ENCODE measurements at places on chromosomes 5 and 9.

- DNase-seq = no peak
Measured at GRCh38 chr5:64298586-64298985, 132.9 kb downstream of the RNF180 start.

DNA sequence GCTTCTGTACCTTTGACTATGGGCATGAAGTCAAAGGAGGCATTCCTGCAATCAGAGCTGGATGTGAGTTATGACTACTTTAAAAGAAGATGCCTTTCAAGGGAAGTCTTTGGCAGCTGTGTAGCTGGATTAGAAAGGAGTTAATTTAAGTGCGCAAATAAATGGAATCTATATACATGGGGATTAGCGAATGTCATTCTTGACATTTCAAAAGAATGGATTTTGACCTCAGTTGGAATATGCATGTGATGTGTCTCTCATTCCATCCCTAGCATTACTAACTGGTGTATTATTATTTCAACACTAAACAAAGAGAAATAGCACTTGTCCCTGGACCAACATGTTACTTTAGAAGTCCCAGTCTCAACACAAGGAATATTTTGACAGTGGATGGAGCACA, 359.6 kb upstream of the SLC24A2 start:
- DNase-seq = no peak

- DNase-seq = no peak
Measured at GRCh38 chr9:96818533-96818932, 35.8 kb downstream of the ZNF782 start.

DNA sequence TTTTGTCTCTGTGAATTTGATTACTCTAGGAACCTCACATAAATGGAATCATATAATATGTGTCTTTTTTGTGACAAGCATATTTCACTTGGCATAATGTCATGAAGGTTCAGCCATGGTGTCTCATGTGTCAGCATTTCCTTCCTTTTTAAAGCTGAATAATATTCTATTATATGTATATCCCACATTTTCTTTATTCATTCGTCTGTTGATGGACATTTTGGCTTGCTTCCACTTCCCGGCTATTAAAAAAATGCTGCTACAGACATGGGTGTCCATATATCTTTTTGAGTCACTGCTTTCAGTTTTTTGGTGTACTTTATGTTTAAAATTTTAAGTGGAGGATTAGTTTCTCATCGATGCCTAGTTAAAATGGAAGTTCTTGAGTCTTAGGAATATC, 59.8 kb upstream of the C5orf63 start:
- no peak for DNase-seq

GRCh38 chr5:136374003-136374402, 8.7 kb upstream of the TRPC7 start:
- no peak for DNase-seq

DNA sequence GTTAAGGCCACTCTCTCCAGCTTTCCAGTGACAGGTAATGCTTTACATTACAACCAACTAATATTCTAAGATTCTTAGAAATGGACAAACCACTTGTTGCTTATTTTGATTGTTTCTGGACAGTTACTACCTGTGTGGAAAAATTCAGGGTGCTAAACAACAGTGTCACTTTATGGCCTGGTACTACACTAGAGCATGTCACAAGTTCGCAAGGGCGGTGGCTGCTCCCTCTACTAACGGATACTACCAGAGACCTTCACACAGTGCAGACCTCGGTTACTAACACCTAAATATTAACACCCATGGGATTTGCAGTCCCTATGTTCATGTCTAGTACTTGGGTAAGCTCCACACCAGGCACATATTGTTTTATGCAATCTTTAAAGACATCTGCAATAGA, 13.4 kb downstream of the HMGXB3 start:
- DNase-seq = no peak

GRCh38 chr5:14114615-14115251, 28.4 kb upstream of the TRIO start:
- no peak for DNase-seq

- no peak for DNase-seq
Measured at GRCh38 chr5:50576686-50577256, 89.7 kb upstream of the PARP8 start.

DNA sequence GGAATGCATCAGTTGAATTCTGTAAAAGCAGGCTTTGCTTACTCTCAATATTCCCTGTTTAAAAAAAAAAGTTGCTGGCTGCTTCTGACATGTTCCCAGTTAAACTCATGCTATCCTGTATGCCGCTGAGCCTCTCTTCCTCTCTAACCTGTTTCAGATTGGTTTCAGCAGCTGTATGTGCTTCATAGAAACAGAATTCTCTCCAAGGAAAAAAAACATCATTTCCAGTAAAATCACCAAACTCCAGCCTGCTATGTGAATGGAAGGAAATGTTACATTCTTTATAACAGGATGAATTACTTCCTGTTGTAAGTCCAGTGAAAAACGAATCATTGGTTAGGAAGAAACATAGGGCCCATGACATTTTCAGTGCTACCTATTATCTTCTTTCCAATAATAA, 25.7 kb upstream of the KCNV2 start:
- no peak for DNase-seq

DNA sequence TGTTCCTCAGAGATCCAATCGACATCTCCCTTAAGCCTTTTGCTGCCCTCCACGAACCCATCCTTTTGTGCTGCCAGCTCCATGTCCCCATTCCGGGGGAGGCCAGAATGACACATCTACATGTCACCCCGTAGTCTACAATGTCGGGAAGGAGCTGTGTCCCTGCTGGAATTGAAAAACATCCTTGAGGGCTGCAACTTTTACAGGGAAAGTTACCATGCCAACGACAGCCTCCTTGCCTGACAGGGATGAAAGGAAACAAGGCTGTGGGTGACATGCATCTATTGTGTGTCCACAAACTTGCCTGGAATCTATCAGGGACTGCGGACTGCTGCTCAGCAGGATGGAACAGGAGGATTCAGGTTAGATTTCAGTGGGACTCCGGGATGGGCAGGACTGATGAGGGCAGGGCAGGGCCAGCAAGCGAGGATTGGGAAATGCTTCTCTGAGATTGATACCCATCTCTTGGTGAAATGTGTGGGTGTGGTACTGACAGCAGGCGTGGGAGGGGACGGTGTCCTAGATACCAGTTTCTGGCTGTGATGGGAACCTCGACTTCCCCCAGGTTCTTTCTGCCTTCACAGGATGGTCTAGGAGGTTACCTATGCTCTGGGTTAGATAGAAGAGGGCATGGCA, 25.5 kb downstream of the EGR1 start:
- no peak for DNase-seq

GRCh38 chr5:53249529-53250200, 140.1 kb upstream of the MOCS2 start:
- DNase-seq = no peak

Data from GM12864 (cell line).